HuH-7.5 (cell line): ENCODE measurements at places on chromosomes 5 and 9.

DNA sequence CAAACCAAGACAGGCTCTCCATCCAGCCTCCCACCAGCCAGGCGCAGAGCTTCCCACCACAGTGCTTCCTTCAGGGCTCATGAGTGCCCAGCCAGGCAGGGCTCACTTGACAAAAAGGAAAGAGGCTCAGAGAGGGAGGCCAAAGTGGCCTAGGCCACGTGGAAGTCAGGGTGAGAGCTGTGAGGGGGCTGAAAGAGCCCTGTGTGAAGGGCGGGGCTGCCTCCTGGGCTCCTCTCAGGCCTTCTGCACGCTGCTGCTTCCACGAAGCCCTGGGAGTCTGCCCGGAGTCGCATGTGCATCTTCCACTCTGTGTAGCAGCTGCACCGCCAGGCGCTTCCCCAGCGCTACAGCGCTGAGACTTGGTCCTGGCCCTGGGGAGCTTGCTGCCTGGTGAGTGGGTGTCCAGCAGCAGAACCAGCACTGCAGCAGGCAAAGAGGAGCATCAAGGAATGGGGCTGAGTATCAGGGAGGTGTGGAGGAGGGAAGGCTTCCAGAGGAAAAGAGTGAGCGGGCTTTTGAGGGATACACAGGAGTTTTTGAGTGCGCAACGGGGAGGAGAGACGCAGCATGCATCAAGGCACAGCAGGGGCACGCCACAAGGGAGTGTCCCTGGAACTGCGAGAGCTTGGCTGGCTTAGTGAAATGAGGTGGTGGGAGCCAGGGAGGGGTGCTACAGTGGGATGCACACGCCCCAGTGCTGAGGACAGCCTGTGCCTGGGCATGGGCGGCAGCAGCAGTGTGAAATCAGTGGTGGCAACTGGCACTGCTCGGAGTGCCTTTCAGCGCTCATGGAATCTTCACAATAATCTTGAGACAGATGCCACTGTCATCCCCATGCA, 178.0 kb downstream of the GAPVD1 start:
- DNase-seq: no peak

- no peak for DNase-seq
Observed at GRCh38 chr5:145855763-145856267, 17.0 kb downstream of the GRXCR2 start.

DNA sequence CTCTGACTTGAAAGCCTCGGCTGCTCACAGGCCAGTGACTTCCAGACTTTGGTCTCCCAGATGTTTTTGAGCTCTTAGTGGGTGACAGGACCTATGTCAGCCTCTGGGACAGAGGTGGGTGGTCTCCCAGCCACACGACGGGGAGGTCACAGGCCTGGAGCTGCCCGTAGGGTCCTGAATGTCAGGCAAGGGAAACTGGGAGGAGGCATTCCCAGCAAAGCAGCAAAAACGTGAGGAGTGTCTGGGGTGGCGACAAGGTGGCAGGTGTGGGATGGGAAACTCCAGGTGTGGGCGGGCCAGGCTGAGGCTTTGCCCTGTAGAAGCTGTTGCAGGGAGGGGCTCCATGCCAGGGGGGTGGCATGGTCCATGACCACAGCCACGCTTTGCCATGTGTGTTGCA, 110.5 kb downstream of the CACNA1B start:
- DNase-seq: no peak

- no peak for DNase-seq
Observed at GRCh38 chr5:65760504-65761275, 38.7 kb downstream of the NLN start.

DNA sequence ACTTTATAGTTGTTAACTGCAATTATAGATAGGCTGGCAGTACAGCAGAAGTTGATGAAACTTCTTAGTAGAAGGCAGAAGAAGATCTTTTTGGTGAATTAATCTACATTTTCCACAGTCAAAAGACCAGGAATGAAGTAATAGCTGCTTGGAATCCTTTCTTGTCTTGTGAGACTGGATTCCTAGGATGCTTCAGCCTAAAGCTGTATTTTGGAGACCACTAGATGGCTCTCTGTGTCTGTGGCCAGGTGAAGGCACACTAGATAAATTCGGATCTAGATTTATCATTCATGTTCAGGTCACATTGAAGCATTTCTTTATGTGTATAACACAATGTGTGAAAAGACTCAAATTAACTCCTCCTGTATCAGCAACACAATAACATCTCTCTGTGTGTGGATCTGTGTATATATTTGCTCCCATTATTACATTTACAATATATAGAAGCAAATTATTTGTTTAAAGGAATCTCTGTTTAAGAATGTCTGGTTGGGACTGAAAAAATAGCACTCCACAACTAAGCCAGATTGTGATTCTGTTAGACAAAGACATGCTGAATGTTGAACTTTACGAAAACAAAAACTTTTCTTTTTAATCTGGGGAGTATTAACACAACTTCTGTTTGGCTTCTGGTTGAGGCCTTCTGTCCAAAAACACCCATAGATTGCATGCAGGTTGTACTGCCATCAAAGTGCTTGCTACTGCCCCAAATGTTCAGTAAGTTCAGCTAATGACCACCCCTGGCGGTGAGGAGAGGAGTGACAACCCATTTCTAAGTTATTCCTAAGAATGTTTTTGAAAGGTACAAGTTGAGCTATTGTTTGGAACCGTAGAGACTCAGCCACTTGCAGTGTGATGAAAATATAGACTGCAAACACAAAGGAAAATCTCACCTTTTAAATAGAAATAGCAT, 10.6 kb downstream of the GRIN3A start:
- no peak for DNase-seq

DNA sequence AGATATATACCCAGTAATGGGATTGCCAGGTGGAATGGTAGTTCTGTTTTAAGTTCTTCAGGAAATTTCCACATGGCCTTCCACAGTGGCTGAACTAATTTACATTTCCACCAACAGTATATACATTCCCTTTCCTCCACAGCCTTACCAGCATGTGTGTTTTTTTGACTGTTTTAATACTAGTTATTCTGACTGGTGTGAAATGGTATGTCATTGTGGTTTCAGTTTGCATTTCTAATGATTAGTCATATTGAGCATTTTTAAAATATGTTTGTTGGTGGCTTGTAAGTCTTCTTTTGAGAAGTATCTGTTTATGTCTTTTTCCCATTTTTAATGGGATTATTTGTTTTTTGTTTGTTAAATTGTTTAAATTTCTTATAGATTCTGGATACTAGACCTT, 208.9 kb downstream of the CFAP90 start:
- no peak for DNase-seq

DNA sequence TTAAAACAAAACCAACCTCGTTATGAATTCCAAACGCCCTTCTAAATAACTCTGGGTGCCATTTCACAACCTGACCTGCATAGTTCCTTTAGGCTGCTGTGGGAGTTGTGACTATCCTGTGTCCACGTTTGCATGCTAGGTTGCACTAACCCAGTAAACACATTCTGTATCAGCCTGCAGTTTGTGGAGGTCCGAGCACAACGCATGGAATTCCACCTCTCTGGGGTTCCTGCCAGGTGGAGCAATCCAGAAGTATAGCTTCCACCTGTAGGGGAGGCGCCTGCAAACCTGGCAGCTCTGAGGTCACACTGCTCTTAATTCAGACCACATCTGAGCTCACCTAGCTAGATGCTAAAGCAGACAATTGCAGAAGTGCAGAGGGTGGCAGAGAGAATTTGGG, 57.2 kb downstream of the MARCHF3 start:
- DNase-seq: no peak

DNA sequence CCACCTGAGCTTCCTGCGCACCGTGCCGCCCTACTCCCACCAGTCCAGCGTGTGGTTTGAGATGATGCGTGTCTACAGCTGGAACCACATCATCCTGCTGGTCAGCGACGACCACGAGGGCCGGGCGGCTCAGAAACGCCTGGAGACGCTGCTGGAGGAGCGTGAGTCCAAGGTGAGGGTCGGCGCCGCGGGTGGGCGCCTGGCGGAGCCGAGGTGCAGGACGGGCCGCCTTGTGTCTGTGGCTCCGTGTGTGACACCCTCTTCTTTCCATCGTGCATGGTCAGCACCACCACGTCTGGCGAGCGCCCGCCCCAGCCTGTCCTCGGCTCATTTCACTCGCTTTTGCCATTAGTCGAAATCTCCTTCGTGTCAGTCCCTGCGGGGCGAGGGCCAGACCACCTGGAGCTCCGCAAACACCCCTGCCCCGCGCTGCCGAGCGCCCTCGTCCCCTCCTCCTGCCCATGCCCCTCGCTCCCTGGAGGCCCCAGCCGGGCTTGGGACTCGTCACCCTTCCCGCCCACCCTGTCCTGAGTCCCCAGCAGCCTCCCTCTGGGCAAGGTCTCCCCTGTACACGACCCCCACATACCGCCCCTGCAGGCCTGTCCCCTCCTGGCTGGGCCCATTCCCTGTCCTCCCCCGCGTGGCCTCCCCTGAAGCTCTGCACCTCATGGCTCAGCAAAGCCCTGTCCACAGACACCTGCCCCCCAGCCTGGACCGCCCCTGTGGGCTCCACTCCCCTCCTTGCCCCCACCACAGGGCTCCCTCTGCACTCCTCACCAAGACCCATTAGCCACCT, 7.0 kb downstream of the GRIN1 start:
- no peak for DNase-seq

DNA sequence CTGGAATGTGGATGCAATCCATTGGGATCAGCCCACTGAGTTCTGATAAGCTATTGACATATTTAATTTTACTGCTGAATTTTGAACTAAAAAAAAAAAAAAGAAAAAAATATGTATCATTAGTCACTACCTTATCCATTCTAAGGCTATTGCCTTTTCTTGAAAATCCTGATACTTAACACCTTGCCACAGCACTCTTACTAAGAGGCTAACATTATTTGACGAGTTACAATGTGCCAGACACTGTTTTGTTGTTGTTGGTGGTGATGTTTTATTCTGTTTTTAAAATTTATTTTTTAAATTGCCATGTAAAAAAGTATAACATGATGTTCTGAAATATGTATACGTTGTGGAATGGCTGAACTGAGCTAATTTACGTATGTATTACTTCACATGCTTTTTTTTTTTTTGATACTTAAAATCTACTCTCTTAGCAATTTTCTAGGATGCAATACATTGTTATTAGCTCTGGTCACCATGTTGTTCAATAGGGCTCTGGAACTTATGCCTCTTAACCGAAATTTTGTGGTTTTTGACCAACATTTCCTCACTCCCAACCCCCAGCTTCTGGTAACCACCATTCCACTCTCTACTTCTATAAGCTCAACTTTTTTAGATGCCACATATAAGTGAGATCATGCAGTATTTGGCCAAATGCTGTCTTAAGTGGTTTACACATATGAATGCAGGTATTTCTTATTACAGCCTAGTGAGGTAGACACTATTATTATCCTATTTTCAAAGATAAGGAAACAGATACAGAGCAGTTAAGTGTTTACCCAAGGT, 134.8 kb upstream of the PCA3 start:
- no peak for DNase-seq

GRCh38 chr9:120742951-120743416, 28.7 kb upstream of the MEGF9 start:
- DNase-seq: peak; percentile 83

GRCh38 chr9:130226112-130226511, 39.4 kb upstream of the HMCN2 start:
- no peak for DNase-seq

DNA sequence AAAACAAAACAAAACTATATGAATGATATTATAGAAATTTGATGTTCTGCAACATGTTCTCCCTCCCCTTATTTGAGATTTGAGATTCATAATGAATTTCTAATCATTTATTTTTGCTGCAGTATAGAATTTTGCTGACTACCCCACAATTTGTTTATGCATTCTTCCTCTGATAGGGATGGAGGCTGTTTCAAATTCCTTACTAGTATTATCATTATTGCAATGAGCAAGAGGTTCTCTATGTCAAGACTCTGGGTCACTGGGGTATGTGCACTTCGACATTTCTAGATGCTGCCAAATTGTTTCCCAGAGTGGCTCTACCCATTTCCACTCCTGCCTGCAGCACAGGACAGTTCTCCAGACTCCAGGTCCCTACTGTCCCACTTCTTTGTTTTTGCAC, 54.9 kb upstream of the DAB2IP start:
- DNase-seq: no peak

DNA sequence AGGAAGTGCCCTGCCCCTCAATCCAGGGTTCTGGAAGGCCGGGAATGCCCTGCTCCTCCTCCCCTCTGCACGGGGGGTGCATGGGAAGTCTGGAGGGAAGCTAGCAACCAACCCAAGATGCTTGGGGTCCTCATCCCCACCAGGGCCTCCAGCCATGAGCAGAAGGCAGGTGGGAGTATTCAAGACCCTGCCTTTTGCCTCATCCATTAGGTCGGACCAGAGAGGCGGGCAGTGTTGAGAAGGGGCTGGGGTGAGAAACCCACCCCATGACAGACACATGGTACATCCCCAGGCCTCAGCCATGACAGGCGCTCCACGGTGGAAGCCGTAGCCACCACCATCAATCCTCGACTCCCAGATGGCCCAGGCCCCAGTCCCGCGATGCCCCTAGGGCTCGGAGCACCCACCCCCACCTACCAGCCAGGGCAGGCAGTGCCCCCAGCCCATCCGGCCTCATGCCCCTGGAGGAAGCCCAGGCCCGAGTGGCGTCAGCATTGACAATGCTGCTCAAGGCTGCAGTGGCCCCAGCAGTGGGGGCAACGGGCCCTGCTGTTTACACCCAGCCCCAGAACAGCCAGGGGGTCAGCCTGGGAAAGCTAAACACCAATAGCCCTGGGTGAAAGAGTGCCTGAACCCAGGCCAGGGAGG, 8.6 kb downstream of the NR5A1 start:
- DNase-seq: no peak

GRCh38 chr9:91515074-91515687, 91.5 kb upstream of the NFIL3 start:
- DNase-seq: no peak

- no peak for DNase-seq
Observed at GRCh38 chr5:5298841-5299541, 123.5 kb upstream of the ICE1 start.

GRCh38 chr5:88888848-88889188, 5.8 kb upstream of the MEF2C start:
- DNase-seq: no peak

DNA sequence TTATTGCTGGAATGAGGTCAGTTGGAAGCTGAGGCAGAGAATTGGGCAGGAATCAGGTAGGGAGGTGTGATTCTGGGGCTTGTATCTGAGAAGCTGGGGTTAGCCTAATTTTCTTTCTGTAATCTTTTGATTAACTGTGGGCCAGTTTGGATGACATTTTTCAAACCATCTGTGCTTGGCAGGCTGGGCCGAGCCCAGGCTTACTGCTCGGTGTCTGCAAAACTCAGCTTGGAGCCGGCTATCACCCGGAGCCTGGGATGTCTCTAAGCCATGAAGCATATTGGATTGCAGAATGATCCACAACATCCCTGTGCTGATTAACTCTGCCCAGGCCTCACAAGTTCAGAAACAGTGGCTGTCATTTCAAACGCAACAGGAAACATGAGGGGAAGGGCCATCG, 26.5 kb downstream of the KCNMB1 start:
- no peak for DNase-seq

DNA sequence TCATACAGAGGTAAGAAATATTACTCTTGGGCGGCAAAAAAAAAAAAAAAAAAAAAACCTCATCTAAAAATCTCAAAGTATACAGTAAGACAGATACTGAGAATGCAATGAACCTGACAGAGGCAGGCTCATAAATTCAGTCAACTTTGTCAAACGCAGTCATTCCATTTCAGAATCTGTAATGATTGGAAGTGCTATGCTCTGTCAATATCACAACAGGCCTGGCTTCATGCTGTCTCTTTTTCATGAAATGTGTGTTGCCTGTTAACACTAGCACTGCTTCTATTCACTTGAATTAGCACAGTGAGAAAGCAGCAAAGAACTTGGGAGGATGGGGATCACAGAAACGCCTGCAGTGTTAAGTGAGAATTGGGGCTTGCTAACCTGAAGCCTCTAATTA, 200.3 kb upstream of the EFNA5 start:
- no peak for DNase-seq

GRCh38 chr5:6736524-6737042, 23.4 kb downstream of the TENT4A start:
- no peak for DNase-seq
